ENCODE measurements at places on chromosomes 11 and 22. TPM values are rescaled to one million over a fixed set of nuclear protein-coding genes. Genes with fewer than 3 reads are reported as not detected.

The GAB4 gene
- not detected for total RNA-seq

The CECR2 gene
- total RNA-seq: 0.05 TPM

The STIP1 gene
- total RNA-seq: 239 TPM

The TRIM64 gene
- not detected for total RNA-seq

The TMEM45B gene
- total RNA-seq: 0.07 TPM

The DEFB131B gene
- not detected for total RNA-seq

The APOL5 gene
- not detected for total RNA-seq

The TSSK2 gene
- not detected for total RNA-seq

The LINC01488 gene
- total RNA-seq: not detected

The MLC1 gene
- not detected for total RNA-seq

The GTSE1 gene
- total RNA-seq: 21.9 TPM

The NADSYN1 gene
- 70.7 TPM for total RNA-seq

The HTR3A gene
- total RNA-seq: not detected

The WT1 gene
- total RNA-seq: not detected

The NXPE4 gene
- total RNA-seq: not detected

The MS4A6E gene
- not detected for total RNA-seq

The PGM2L1 gene
- 7.3 TPM for total RNA-seq

The VSIG2 gene
- 0.07 TPM for total RNA-seq

The TRIM5 gene
- 43.7 TPM for total RNA-seq

The TPCN2 gene
- total RNA-seq: 4.6 TPM

The CYTH4 gene
- 0.40 TPM for total RNA-seq

The MIAT gene
- 0.07 TPM for total RNA-seq

The ACCSL gene
- total RNA-seq: not detected

The LRRC4C gene
- total RNA-seq: not detected

The SLC17A6 gene
- total RNA-seq: not detected

The HOATZ gene
- total RNA-seq: not detected

The LRRC74B gene
- not detected for total RNA-seq

The PYGM gene
- not detected for total RNA-seq

Data from mammary microvascular endothelial cell (primary cell).